ENCODE measurements at places on chromosomes 12 and 14.

GRCh38 chr12:64968989-64969819, 144.8 kb downstream of the TBC1D30 start:
- DNase-seq, result no peak
- H3K4me3 ChIP-seq, result no peak overlapping the region
- H3K4me1 ChIP-seq, result no peaks in the 10 kb centered on the region
- H3K27me3 ChIP-seq, result no peaks in the 10 kb centered on the region

DNA sequence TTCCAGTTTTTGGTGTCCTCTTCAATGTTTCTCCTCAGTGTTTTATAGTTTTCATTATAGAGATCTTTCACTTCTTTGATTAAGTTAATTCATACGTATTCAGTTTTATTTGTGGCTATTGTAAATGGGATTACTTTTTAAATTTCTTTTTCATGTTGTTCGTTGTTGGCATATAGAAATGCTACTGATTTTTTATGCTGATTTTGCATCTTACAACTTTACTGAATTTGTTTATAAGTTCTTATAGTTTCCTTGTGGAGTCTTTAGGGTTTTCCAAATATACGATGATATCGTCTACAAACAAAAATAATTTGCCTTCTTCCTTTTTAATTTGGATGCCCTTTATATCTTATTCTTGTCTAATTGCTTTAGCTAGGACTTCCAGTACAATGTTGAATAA, 9.7 kb upstream of the SDR9C7 start:
- H3K4me1 ChIP-seq, result peaks cover 10% of the 10 kb centered on the region
- no peak overlapping the region for H3K27ac ChIP-seq
- H3K27me3 ChIP-seq, result no peaks in the 10 kb centered on the region
- no peak for DNase-seq
- no peak overlapping the region for H3K4me3 ChIP-seq

- peaks cover 5% of the 10 kb centered on the region for H3K4me1 ChIP-seq
- DNase-seq, result no peak
- H3K36me3 ChIP-seq, result no peaks in the 10 kb centered on the region
- no peak overlapping the region for H3K27ac ChIP-seq
Observed at GRCh38 chr12:52659951-52660350, 7.9 kb upstream of the KRT2 start.

GRCh38 chr14:43539210-43539609, 967.9 kb downstream of the FSCB start:
- H3K4me3 ChIP-seq, result no peak overlapping the region
- DNase-seq, result no peak
- H3K36me3 ChIP-seq, result no peaks in the 10 kb centered on the region
- no peak overlapping the region for H3K27ac ChIP-seq
- H3K4me1 ChIP-seq, result no peaks in the 10 kb centered on the region

- H3K27me3 ChIP-seq, result no peaks in the 10 kb centered on the region
- no peaks in the 10 kb centered on the region for H3K4me1 ChIP-seq
- H3K4me3 ChIP-seq, result no peak overlapping the region
- no peak for DNase-seq
- H3K27ac ChIP-seq, result no peak overlapping the region
Observed at GRCh38 chr14:76186308-76187027, 34.7 kb downstream of the GPATCH2L start.

DNA sequence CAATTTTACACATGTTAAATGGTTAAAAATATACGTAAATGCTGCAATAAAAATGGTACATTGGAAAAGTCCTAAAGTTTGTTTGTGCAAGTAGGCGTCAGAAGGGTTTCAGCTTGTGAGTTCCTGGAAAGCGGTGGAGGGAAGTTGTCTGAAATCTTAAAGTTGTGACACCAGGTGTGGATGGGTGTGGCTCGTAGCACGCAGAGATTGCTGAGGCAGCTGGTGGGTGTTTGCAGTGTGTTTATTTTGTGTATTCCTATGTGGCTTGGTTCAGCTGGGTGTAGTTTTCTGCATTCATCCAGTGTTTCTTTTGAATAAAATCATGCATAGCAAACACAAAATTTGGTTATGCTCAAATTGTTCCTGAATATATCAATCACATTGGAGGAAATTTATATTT, 136.8 kb upstream of the TBX3 start:
- DNase-seq, result no peak
- H3K27me3 ChIP-seq, result no peaks in the 10 kb centered on the region
- H3K4me3 ChIP-seq, result no peak overlapping the region
- H3K4me1 ChIP-seq, result no peaks in the 10 kb centered on the region
- no peak overlapping the region for H3K27ac ChIP-seq

- no peaks in the 10 kb centered on the region for H3K27me3 ChIP-seq
- no peak overlapping the region for H3K4me3 ChIP-seq
- H3K4me1 ChIP-seq, result no peaks in the 10 kb centered on the region
- DNase-seq, result no peak
- no peak overlapping the region for H3K27ac ChIP-seq
- H3K36me3 ChIP-seq, result no peaks in the 10 kb centered on the region
Observed at GRCh38 chr12:109695416-109695815, 18.2 kb upstream of the FAM222A start.

DNA sequence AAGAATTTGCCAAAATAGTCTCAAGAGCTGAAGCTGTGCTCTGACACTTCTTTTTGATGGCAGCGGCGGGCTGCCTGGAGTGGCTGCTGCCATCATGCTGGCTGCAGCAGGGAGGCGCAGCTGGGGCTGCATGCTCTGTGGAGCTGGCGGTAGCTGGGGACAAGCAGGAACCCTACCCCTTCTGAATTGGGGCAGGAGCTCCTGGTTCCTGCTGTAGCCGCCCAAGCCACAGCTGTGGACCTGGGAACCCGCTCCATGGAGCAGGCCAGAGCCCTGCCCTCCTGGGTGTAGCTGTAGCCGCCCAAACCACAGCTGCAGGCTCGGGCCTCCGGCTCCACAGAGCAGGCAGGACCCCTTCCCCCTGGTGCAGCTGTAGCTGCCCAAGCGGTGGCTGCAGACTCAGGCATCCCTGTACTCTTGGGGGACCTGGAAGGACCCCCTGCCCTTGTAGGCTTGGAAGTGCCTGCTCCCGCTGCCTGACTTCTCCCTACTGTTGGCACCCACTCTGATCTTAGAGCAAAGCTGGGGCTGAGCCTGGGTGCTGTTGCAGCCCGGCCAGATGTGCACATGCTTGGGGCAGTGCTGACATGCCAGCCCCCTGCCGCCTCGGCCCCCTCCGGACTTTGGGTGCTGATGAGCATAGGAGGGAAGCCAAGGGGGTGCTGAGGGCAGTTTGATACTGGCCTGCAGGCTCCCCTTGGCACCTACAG, 33.3 kb downstream of the APAF1 start:
- DNase-seq, result no peak
- no peaks in the 10 kb centered on the region for H3K27me3 ChIP-seq
- H3K27ac ChIP-seq, result no peak overlapping the region
- H3K4me1 ChIP-seq, result no peaks in the 10 kb centered on the region
- peaks cover 96% of the 10 kb centered on the region for H3K36me3 ChIP-seq

DNA sequence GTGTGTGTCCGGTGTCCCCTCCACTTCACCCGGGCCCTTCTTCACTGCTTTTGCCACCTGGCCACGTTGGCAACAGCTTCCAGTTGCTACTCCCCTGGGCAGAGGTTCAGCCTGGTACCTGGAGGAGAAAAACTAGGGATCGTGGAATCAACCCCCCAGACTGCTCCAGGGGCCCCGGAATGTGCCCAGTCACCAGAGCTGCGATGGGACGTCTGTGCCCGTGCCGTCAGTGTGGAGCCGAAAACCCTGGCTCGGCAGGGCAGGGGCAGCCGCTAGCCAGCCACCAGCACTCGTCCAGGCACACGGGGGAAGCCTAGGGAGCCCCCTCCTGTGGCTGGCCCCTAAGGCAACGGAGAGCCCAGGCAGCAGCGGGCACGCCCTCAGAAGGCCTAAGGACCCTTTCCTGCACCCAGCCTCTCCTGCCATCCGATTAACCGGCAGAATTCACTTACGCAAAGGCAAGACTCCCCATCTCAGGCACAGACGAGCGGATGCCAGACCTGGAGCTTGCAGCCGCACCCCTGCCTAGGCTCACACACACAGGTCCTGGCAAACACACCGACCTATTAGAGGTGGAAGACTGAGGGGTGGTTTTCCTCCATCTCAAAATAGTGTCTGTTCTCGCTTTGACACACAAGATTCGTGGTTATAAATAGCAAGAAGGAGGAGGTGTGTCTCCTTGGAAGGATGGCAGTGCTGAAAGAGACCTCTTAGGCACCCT, 62.6 kb downstream of the FBXL14 start:
- peak overlapping the region; percentile 70 for H3K4me3 ChIP-seq
- H3K27ac ChIP-seq, result peak overlapping the region; percentile 41
- H3K4me1 ChIP-seq, result peaks cover 13% of the 10 kb centered on the region
- H3K36me3 ChIP-seq, result no peaks in the 10 kb centered on the region

DNA sequence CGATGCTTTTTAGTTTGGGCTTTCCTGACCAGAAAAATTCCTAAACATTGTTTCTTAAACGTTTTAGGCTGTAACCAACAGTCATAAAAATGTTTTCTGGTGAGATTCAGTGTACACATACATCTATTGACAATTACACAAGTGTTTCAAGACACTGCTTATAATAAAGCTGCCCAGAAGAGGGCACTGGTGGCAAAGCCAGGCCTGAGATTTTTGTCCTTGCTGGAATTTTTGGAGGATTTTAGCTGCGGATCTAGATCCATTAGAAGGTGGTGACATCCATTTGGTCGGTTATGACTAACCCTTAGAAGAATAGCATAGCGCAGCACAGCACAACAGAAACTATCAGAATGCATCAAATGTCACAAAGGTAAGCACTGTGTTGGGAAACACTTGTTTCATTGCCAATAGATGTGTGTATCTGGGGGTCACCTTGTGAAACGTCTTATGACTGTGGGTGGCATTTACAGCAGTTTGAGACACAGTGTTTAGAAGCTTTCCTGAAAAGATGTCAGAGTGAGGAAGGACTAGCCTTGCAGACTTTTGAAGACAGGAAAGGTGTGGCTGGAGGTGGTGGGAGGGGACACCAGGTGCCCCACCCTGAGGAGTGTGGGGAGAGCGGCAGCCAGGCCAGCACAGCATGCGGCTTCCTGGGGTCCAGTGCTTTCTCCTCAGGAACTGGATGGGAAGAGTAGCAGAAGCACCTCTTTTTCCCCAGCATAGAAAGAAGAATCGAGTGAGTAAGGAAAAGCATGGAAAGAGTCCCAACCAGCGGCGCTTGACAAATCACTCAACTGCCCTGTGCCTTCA, 54.7 kb upstream of the FKBP4 start:
- H3K27me3 ChIP-seq, result no peaks in the 10 kb centered on the region
- no peak overlapping the region for H3K4me3 ChIP-seq
- no peak overlapping the region for H3K27ac ChIP-seq
- no peaks in the 10 kb centered on the region for H3K4me1 ChIP-seq

All from esophagus squamous epithelium (tissue), 5 donors.